HEK293T (cell line): ENCODE measurements at places on chromosomes 5 and 9.

DNA sequence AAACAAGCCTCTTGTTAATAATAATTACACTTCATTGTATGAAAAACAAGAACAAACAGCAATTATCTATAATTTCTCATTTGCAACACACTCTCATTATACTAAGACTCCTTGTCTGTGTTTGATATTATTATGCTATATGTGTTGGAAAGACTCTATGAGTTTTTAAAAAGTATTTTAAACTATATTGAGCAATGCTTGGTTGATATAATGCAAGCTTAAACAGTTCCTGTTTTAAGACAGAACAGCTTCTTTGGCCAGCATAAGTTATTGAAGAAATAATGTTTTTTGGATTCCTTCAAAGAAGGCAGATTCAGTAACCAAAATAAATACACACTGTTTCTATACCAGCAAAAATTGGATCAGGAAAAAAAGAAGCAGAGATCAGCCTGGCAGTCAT, 871.4 kb downstream of the MAT2B start:
- no peak for DNase-seq

- no peak for DNase-seq
These were observed 42.3 kb downstream of the ZNF883 start for GRCh38 chr9:112969730-112970129.

DNA sequence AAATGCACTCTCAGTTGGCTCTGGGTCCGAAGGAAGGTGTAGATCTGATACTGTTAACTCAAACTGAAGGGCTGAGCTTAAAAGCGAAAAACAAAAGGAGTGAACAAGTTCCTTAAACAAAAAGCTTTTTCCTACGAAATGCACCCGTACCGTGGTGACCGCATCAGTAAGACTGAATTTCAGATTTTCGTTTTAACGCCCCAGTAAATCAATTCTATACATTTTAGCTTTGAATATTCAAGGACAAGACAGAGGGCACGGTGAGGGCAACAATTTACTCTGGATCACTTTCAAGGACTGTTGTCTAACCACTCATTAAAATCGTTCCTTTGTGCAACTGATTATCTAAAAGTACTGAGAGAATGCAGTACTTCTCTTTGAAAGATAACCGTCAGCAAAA, 1.9 kb downstream of the HOMER1 start:
- no peak for DNase-seq

- no peak for DNase-seq
These were observed 80.4 kb downstream of the RGS3 start for GRCh38 chr9:113543982-113544303.

DNA sequence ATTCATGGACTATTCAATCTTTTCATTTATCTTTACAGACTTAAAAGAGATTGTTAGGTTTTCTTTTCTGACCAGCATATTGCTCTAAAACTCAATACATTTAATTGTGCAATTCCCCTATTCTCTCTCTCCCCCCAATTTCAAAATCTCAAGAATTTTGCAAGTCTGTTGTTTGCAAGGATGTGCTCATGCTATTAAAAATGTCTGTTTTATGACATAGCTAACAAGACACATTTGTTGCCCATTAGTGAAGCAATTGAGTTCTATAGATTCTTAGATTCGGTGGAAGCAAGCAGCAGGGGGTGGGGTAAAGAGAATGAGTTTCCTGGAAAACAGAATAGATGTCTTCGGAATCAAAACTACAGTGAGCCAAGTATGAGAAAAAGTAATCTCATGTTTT, 8.5 kb upstream of the CSNK1A1 start:
- no peak for DNase-seq

- DNase-seq: no peak
These were observed 281.6 kb downstream of the CRB2 start for GRCh38 chr9:123637606-123637944.

GRCh38 chr9:32926911-32927310, 74.5 kb downstream of the APTX start:
- DNase-seq: no peak

GRCh38 chr5:134845852-134846640, at the start of gene C5orf24:
Gene C5orf24, plus strand, starts transcription at chr5:134845968. Its CDS starts 8,933 bp downstream, at chr5:134854901.
- DNase-seq: peak; percentile 91

- DNase-seq: no peak
These were observed 294.2 kb downstream of the DMRTA1 start for GRCh38 chr9:22740781-22741180.

- peak; percentile 46 for DNase-seq
These were observed 114.5 kb upstream of the LMX1B start for GRCh38 chr9:126499005-126499910.

DNA sequence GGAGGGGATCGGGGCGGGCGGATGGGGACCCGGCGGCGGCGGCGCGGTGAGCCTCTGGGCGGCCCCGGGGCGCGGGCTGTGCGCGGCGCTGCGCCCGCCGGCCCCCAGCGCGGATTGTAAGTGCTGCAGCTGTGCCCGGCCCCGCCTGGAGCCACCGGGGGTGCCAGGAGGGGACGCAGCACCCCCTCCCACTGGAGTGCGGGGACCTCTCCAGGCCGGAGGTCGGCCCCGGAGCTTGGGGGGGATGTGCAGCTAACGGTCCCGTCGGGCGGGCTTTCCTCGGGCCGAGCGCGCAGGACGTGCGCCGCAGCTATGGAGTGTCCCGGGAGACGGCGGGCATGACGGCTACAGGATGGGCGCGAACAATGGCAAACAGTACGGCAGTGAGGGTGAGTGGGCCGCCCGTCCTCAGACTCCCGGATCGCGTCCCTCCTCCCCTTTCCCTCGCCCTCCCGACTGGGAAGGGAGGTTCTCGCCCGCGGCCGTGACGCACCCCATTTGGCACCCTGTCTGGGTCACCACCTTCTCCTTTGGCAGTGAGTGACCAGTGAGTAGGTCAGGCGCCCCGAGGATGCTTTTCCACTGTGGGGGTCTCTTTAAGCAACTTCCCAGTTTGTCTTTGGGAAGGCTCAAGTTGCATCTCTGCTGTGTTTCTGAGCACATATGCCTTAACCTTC, 483 bp downstream of the FBXL7 start:
- peak; percentile 10 for DNase-seq

DNA sequence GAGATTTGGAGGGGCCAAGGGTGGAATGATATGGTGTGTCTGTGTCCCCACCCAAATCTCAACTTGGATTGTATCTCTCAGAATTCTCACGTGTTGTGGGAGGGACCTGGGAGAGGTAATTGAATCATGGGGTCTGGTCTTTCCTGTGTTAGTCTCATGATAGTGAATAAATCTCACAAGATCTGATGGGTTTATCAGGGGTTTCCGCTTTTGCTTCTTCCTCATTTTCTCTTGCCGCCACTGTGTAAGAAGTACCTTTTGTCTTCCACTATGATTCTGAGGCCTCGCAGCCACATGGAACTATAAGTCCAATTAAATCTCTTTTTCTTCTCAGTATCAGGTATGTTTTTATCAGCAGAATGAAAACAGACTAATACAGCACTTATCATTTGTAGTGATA, 29.5 kb upstream of the SPIN1 start:
- no peak for DNase-seq

GRCh38 chr9:129891569-129891968, 56.3 kb downstream of the USP20 start:
- no peak for DNase-seq

DNA sequence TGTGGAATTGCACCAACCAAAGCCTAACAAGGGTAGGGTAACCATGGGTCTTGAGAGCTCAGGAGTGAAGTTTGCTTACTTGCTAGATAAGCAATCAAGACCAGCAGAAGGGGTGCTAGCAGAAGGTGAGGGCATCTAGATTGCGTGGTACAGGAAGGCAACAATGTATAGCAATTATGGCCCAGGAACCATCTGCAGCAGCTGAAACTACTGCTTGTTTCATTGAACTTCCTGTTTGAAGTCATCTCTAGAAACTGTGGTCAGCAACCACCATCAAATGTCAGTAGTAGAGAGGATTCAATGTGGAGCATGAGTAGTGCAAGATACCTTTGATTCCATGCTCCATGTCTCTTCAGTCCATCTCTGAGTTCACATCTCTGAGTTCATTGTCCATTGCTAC, 462.1 kb upstream of the GRAMD2B start:
- DNase-seq: no peak

GRCh38 chr5:9534881-9535517, 10.9 kb downstream of the SEMA5A start:
- DNase-seq: no peak

DNA sequence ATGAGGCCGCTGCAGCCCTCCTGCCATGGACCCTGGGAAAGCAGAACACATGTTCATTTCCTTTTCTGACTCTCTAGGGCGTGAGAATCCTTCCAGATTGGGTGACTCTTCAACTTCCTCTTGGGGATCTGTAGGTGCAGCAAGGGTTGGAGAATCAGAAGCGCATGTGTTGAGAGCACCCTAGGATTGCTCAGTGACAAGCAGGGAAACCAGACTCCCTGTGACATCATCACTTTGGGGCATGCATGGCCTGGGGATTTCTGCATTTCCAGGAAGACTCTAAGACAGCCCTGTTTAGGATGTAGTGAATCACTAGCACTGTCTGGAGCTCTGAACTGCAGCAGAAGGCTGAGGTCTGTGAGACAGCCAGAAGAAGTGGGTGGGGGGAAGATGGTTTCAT, 15.1 kb upstream of the LCP2 start:
- DNase-seq: no peak

DNA sequence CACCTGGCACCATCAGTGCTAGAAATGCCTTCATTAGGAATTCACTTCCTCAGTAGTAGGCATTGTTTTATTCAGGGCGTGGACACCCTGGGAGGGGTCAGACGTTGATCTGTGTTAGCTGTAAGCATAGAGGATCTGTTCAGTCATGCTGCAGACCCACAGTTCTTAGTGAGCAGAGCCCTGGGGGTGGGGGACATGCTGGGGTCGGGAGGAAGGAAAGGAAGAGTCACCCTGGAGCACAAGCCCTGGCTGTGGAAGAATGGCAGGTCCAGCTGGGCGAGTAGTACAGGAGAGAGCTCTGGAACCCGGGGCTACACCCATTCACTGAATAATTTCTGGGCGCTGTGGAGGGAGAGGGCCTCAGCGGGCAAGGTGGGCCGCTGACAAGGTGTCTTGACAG, 172.5 kb downstream of the FSTL4 start:
- DNase-seq: no peak

- peak; percentile 58 for DNase-seq
These were observed 3.9 kb upstream of the GNAQ start for GRCh38 chr9:78035383-78035993.

DNA sequence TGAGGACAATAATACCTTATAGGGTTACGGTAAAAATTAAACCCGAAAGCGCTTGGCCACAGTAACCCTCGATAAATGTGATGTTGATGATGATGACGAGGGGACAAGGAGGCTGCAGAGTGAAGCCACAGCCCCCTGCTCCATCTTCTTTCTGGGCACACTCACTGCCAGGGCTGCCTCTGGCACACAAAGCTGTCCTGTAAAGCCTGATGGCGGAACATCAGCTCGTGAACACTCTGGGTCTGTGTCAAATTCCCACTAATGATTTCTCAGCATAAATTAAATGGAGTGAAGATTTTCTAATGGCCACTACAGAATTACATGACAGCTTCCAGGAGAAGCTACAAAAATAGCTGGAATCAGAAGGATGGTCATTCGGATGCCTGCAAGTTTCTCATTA, 142.2 kb downstream of the TTLL11 start:
- DNase-seq: no peak

DNA sequence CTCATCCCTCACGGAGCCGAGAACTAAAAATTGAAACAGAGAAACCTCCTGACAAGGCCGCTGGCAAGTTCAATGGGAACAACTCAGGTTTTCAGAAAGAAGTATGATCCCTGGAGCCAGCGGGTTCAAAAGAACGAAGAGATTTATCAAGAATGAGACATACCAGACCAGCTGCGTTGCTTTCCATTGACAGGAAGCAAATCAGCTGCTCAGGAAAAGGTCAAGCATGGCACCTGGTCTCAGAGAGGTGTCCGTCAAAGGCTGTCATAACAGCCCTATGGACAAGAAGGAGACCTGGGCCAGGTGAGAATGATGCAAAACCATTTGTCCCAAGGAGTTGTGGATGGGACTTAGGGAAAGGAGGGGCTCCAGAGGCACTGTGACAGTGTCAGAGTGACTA, 34.9 kb upstream of the GNE start:
- no peak for DNase-seq

GRCh38 chr5:171702135-171702770, 83.4 kb upstream of the SMIM23 start:
- no peak for DNase-seq

- no peak for DNase-seq
These were observed 68.7 kb upstream of the FSTL4 start for GRCh38 chr5:133680830-133681565.

- no peak for DNase-seq
These were observed 72.6 kb upstream of the PALM2AKAP2 start for GRCh38 chr9:109707355-109707754.
